CD4-positive, alpha-beta T cell treated with Interferon gamma for 1 hour (primary cell): ENCODE measurements at places on chromosomes 2 and 18.

- DNase-seq: no peak
These were observed 63.7 kb upstream of the BCL2L11 start for GRCh38 chr2:111057045-111057444.

- DNase-seq: no peak
These were observed 36.9 kb downstream of the CNGA3 start for GRCh38 chr2:98383166-98383565.

DNA sequence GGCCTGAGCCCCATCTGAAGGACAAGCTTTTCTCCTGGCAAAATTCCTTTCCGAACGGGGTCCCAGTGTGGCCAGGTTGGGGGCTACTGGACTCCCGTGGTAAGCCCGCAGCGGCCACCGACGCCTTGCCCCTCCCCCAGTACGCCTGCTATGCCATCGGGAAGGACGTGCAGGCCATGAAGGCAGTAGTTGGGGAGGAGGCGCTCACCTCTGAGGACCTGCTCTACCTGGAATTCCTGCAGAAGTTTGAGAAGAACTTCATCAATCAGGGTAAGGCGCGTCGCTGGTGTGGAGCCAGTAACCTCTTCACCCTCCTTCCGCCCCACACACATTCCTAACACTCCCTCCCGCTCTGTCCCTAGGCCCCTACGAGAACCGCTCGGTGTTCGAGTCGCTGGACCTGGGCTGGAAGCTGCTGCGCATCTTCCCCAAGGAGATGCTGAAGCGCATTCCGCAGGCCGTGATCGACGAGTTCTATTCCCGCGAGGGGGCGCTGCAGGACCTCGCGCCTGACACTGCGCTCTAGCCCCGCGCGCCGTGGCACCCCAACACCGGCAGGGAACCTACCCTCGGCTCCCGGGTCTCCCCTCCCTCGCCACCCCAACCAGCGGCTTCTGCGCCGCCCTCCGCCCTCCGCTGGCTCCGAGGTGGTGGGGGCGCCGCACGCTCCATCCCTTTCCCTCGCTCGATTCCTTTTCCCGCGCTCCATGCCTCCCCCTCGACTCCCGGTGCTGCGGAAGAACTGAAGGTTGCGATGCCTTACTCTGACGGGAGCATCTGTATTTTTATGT lies 13.6 kb upstream of the ANKRD53 start:
- DNase-seq: peak; percentile 76

- no peak for DNase-seq
These were observed 25.7 kb downstream of the MTHFD2 start for GRCh38 chr2:74223941-74224770.

DNA sequence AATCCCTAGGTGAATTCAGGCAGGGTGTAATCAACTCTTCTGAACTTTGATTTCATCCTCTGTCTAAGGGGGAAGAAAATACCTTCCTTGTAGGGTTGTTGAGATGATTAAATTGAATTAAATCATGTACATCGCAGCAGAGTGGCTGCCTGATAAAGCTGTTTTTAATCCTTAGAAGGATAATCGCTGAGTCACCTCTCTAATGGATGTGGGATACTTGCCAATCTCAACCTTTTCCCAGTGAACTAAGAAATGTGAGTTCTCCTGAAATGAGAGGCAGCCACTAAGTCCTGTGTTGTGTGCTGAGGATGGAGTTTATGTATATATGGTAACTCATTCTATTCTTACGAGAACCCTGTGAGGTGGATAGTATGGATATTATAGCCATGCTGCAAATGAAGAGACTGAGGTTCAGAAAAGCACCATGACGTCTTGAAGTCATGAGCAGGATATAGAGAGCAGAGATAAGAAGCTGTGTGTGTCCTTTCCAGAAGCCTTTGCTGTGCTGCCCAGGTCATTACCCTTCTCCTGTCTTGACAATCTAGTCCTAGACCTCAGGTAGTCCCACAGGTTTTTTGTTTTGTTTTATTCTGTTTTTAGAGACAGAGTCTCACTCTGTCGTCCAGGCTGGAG lies 93.3 kb downstream of the HNRNPLL start:
- DNase-seq: no peak

- DNase-seq: no peak
These were observed 2.0 kb downstream of the ZNF521 start for GRCh38 chr18:25349926-25350487.

DNA sequence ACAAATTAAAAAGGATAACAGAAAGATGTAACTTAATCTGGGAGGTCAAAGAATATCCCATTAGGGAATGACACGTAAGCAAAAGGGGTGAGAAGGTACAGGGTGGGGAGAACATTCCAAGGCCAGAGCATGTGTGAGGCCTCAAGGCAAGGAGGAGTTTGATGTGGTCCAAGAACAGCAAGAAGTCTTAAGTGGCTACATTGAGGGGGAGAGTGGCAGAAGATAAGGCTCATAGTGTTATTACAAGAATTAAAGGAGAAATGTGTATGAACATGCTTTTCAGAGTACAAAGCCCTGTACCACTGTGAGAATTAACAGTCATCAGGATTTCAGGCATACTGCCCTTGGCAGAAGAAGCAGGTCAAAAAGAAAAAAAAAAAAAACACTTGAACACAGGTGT lies 174.4 kb upstream of the ERBB4 start:
- DNase-seq: no peak

- DNase-seq: no peak
These were observed 58.1 kb upstream of the GPC1 start for GRCh38 chr2:240377366-240377765.
